ENCODE measurements at places on chromosomes 7 and 10.

GRCh38 chr7:66257481-66257880 lies 52.3 kb downstream of the TPST1 start:
- DNase-seq: no peak

DNA sequence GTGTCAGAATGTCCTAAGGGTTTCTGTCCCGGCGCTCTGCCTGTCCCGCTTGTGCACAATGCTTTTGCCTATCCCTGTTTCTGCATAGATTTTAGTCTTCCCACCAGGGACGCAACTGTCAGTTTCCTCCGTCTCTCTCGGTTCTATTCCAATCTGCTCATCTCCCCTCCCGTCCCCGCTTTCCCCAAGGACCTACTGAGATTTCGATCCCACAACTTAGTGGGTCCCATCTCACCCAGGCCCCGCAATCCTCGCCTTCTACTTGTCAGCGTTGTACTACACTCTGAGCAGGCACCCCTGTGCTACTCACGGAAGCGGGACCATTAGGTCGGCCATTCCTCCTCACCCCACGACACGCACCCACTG lies 519 bp upstream of the ZNF655 start:
- DNase-seq: no peak

- DNase-seq: no peak
Observed at GRCh38 chr7:73995330-73995729, 32.6 kb upstream of the ELN start.

DNA sequence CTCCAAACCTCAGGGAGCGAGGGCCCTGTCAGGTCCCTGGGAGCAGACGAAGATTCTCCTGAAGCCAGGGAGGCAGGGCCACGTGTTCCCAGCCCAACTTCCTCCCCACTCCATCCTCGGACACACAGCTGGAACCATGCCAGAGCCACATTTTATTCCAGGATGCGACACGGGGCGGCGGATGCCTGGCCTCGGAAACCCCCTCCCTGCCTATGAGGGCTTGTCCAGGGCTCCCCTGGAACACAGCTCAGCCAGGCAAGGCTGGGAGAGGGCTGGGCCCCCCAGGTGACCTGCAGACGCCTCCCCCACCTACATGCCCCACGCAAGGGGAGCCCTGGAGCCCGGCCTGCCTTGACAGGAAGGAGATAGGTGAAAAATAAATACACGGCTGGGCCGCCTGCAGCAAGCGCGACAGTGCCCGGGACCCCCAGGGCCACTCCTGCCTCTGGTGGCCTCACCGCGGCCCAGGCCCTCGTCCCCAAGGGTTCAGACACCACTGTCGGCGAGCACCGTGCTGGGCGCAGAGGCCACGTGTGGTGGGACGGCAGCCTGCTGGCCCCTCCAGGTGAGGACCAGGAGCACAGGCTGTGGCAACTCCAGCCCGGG lies 21.5 kb downstream of the GET4 start:
- DNase-seq: no peak

DNA sequence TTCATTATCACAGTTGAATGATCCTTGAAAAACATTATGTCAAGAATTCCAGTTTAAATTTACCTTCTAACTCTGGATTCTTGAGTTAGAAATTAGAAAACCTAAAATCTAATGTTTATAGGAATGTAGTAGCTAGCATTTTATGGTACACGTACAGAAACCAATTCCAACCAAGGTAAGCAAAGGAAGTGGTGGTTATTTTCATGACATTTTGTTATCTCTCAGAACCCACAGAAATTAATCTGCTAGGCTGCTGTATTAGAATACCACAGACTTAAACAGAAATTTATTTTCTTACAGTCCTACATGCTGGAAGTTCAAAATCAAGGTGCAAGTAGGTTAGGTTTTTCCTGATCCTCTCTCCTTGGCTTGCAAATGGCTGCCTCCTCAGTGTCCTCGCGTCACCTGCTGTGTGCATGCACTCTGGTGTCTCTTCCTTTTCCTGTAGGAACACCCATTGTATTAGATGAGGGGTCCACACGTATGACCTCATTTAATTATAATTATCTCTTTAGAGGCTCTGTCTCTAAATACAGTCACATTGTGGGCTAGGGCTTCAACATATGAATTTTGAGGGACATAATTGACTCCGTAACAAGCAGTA lies 8.5 kb upstream of the CSTF2T start:
- no peak for DNase-seq

DNA sequence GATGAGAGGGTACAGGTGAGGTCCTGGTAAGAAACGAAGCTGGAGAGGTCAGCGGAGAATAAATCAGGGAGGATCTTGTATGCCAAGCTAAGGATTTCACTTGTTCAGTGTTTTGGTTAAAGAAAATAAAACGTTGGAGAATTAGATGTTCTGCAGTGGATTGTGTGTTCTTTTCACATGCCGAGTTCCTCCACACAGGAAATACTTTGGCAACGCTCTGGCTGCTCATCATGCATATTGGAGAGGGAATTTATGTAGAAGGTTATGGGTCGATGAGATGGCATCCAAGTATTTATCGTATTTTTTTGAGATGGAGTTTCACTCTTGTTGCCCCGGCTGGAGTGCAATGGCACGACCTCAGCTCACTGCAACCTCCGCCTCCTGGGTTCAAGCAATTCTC lies 11.0 kb downstream of the RPS24 start:
- DNase-seq: no peak

GRCh38 chr10:111018021-111018420 lies 58.8 kb upstream of the ADRA2A start:
- no peak for DNase-seq

GRCh38 chr10:27390681-27391080 lies 113.4 kb upstream of the RAB18 start:
- no peak for DNase-seq

GRCh38 chr10:63192826-63193225 lies 59.7 kb downstream of the NRBF2 start:
- DNase-seq: no peak

DNA sequence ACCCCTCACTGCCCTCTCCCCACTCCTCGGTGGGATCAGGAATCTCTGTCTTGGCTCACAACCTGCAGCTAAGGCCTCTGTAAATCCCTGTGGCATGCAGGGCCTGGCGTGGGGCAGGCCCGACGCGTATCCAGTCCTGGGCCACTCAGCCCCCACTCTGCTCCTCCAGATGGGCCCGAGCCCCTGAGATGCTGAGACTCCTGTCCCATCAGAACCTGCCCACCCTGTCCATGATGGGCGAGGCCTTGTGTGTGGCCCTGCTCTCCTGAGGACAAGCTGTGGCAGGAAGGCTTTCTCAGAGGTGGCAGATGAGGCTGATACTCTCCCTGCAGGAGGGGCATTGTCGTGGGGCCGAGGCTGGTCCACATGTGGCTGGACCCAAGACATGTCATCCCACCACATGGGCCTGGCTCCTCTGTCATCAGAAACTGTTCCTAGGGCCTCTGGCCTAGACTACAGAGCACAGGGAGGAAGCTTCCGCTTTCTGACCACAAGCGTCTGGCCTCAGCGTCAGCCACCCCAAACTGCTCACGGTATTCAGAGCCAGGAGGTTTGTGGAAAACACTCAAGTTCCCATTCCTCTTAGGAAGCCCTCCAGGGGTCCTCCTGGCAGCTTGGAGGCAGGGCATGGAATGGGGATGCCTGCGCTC lies 6.0 kb downstream of the ALOX5 start:
- DNase-seq: no peak

DNA sequence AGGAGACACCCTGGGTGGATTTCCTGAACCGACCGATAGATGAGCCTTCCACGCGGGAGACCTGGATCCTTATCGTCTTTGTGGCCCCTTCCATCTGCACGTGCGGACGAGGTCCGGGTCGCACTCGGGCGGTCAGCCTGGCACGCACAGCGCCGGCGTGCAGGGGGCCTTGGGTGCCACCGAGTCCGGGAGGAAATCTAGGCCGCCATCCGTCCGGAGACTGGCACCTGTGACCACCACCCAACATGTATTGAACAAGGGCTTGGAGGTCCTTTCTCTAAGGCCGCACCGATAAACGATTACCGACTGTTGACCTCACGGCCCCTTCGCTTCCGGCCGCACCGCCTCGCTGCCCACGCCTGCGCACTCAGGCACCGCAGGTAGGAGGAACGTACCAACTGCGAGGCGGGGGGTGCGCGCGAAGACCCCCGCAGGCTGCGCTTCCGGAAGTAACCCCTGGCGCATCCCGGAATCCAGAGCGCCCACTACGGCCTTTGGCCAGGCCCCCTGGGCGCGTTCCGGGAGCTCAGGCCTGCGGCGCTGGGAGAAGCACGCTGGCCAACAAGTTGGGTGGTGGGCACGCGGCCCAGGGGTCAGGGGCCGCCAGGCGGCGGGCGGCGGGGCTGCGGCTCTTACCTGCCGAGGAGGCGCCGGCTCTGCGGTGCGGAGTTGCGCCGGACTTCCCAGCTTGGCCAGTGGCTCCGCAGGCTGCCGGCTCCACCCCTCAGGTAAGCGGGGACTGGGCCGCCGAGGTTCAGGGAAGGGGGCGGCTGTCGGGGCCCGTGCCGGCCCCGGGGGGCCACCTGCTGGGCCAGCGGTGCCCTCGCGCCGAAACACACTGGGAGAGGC lies at the start of the genes ACTR3C and LRRC61:
Gene ACTR3C (minus strand): TSS at position 713 of the 849 bp plus-strand sequence. CDS start 28,249 bp downstream, outside the sequence.
Gene LRRC61 (plus strand): TSS at position 523 of the 849 bp plus-strand sequence. CDS start 13,507 bp downstream, outside the sequence.
- no peak for DNase-seq

GRCh38 chr10:132061030-132061429 lies 4.7 kb upstream of the JAKMIP3 start:
- DNase-seq: no peak

DNA sequence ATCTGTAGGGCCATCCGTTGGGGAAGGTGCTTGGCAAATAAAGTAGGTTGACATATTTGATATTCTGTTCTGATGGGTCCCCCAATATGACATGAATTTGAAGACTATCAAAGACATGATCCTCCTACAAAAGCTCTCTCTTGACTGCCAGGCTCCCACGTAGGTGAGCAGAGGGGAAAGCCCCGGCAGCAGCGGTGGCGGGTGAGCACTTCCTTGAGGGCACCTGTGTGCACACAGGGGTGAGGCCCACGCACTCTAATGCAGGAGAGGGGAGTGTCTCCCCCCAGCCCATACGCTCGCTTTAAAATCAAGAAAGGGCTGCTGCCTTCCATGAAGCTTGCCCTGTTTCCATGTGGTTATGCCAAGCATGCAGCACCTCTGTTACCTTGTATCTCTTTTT lies 100.4 kb downstream of the TAX1BP1 start:
- no peak for DNase-seq

DNA sequence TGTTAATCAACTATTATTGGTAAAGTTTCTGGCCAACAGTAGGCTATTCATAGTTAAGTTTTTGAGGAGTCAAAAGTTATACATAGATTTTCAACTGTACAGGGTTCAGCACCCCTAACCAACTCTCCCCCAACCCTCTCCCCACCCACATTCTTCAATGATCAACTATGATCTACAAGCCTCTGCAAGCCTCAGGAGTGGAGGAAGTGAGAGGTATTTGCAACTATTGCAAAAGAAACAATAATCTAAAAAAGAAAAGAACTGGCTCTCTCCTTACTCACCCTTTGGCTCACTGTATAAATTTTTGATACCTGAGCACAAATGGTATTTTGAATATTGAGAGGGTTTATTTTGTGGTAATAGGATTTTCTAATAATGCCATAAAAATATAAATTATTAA lies 179.8 kb downstream of the IPMK start:
- DNase-seq: no peak

- DNase-seq: peak; percentile 6
Observed at GRCh38 chr10:71343392-71343773, 24.3 kb downstream of the SLC29A3 start.

GRCh38 chr7:99253369-99253768 lies 19.3 kb upstream of the MYH16 start:
- DNase-seq: no peak

DNA sequence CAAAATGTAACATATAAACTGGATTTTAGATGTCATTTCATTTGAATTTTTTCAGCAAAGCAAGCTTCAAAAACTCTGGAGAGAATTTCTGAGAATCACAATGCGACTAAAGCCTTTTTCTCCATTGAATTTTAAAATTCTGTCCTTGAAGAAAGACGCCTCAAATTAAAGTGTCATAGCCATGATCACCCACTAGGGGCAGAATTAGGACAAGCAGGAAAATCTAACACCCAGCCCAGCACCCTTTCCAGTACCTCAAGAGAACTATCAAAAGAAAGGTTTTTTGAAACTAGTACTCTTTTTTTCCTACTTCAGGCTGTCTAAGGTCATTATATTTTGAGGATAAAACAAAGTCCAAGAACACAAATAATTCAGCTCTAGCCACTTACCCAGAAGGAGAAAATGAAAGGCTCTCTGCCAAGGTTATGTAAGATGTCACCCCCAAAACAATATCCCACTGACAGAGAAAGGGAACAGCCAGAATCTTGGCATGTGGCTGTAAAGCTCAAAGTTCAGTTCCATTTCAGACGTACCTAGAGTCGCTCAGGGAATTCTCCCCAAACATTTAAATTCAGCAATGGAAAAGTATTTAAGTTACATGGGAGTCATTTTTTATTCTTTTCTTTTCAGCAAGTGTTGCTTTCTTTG lies 299.4 kb downstream of the SNX13 start:
- DNase-seq: no peak

GRCh38 chr10:69801434-69802315 lies at the start of gene COL13A1:
Gene COL13A1, plus strand, starts transcription at chr10:69801906. Its CDS starts 518 bp downstream, at chr10:69802424.
- DNase-seq: no peak

GRCh38 chr10:89458291-89458690 lies 43.9 kb downstream of the IFIT5 start:
- DNase-seq: no peak

- no peak for DNase-seq
Observed at GRCh38 chr7:133091943-133092464, 10.1 kb upstream of the CHCHD3 start.

DNA sequence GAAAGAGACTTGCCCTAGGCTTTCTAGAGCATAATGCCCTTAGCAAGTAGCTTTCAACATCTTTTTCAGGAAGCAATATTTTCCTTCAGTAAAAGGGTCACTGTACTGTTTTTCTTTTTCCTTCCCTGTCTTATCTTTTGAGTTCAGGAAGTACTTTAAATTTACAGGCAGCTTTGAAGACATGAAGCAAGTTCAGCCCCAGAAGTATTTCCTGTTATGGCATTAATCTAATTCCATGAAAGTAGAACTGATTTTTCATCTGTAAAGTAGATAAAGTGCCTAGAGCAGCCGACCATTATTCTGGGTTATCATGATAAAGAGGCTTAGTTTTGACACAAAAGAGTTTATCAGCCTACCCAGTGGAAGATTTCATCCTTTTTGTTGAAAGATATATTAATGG lies 288.2 kb downstream of the ADK start:
- DNase-seq: no peak

DNA sequence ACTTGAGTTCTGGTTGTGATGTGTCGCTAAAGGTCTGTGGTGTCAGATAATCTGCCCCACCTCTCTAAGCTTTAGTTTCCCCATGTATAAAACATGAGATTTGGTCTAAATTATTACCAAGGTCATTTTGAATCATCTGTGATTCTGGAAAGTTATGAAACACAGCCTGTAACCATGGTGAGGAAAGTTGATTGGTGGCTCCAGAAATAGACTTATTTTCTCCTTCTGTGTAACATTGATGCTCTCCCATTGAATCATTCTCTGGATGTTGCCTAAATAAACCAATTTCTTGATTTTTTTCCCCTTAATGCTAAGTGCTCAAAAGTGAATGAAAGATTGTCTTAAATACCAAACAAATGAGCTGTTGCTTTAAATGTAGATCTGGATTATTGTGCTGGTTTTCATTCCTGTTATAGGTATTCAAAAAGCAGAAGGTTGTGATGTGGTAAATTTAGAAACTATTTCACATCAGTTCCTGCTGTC lies 30.0 kb upstream of the PCGF5 start:
- DNase-seq: no peak

- DNase-seq: no peak
Observed at GRCh38 chr10:6843894-6844650, 264.0 kb upstream of the PRKCQ start.

- DNase-seq: no peak
Observed at GRCh38 chr10:97025613-97026242, 160.0 kb downstream of the SLIT1 start.

Data from SIG-M5 (cell line).